ENCODE measurements at places on chromosomes 4 and X. TPM values are rescaled to one million over a fixed set of nuclear protein-coding genes. Genes with fewer than 3 reads are reported as not detected.

DNA sequence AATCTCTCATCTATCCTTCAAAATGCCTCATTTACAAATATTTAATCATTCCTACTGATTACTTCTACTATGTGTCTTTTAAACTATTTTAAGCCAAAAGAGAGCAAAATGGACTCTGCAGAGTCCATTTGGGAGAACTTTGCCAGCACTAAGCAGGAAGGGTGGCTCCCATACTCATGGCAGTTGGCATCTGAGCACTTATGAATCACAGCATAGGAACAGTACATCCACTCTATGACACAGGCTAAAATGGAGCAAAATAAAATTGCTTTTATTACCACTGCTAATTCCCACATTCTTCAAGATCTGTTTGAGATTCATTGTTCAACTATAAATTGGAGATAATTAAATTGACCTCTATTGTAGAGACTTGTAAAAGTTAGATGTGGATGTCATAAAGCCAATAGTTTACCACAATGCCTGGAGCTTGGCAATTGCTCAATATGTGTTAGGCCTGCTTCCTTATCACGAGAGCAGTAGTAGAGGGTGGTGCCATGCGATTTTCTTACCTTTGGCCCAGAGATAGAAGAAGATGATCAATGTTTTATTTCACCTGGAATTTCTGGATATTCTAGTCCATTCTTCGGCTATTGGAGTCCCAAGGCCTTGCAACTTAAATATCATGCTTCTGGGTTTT lies 19.1 kb downstream of the HPGD start:
- H3K27me3 ChIP-seq: no peaks in the 10 kb centered on the region
- no peak overlapping the region for H3K4me3 ChIP-seq
- no peak for DNase-seq
- H3K27ac ChIP-seq: no peak overlapping the region
- H3K4me1 ChIP-seq: no peaks in the 10 kb centered on the region

DNA sequence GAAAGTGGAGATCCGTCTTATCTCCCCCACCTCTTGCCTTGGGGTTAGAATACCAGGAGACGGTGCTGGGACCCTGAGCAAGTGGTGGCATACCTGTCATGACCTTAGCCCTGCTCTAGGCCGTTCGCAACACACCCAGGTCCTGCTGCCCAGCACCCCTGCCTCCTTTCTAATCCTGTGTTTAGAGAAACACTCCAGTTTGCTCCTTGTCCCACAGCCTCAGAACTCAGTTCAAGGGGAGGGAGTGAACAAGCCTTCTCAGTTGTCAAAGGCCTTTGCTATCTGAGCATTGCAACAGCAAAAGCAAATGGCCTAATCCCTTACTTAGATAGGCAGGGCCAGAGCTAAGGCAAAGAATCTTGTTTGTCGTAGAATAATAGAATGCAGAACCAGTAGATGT lies 67.9 kb downstream of the CHRNA9 start:
- no peak overlapping the region for H3K27ac ChIP-seq
- H3K36me3 ChIP-seq: no peaks in the 10 kb centered on the region
- no peak overlapping the region for H3K4me3 ChIP-seq
- no peak for DNase-seq
- H3K4me1 ChIP-seq: peaks cover 5% of the 10 kb centered on the region
- H3K27me3 ChIP-seq: no peaks in the 10 kb centered on the region

Gene AMER1
- total RNA-seq: 5.7 TPM

Gene TSPAN6
- 27.8 TPM for total RNA-seq

Measured in kidney (tissue), 22 donors.